ENCODE measurements at places on chromosomes 3 and 15.

DNA sequence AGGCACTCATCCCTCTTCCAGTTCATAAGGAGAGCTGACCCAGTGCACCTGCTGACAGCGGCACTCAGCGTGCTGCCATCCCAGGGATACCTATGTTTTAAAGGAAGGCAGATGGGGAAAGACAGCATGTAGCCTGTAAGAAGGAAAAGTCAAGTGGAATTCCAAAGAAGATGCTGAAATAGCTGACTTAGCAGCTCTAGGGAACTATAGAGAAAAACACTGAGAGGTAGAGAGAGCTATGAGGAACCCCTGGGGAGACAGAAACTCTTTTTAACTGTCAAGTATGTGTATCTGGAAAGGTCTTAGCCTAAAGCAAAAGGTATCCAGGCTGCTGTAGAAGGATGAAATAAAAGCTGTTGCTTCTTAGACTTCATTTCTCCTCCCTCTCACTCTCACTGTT, 113.4 kb upstream of the BCL6 start:
- peaks cover 6% of the 10 kb centered on the region for H3K36me3 ChIP-seq
- no peak overlapping the region for H3K4me3 ChIP-seq
- H3K4me1 ChIP-seq, result no peaks in the 10 kb centered on the region
- DNase-seq, result no peak
- H3K27ac ChIP-seq, result no peak overlapping the region

DNA sequence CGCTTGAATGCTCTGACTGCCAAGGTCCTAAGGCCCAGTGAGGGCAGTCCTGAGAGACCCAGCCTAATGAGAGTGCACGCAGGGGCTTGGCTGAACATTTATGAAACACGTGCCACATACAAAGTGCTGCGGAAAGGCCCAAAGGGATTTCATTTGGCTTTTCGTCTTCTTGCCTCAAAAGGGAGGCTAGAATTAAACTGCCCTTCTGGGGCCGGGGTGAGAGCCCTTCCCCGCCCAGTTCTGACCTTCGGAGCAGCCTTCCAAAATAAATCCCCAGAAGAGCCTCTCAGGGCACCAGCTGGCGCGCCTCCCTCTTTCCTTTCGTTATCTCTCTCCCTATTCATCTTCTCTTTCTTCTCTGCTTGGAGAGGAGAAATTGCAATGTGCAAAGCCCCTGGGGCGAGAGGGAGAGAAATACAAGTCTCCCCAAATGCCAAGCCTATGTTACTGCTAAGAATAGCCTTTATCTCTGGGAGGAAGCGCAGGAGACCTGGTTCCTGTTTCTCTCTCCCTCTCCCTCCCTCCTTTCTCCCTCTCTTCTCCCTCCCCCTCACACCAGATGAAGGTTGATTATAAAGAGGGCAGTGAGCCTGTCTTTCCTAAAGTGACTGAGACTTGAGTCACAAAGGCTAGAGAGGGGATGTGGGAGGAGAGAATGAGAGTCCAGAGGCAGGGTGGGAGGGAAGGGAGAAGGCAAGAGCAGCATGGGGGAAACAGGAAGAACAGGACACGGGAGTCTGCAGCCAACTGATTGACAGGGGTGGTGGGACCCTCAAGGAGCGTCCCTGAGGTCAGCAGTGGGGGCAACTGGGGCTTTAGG, 36.7 kb upstream of the NDUFB4 start:
- peak overlapping the region; percentile 96 for H3K27ac ChIP-seq
- H3K4me1 ChIP-seq, result peaks cover 40% of the 10 kb centered on the region
- no peaks in the 10 kb centered on the region for H3K27me3 ChIP-seq
- no peak for DNase-seq

DNA sequence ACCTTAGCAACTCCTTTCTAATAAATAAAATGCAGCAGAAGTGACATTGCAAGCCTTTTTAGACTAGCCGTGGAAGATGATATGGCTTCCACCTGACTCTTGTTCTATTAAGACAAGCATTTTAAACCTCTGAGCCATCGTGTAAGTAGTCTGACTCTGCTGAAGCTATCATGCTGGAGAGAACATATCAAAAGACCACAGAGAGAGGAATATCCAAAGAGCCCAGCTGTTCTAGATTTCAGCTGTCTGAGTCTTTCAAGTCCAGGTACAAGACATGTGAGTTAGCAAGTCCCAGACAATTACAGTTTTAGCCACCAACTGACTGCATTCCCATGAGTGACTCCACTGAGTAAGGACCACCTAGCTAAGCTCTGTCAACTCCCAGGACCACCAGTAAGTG, 517.0 kb upstream of the NAALADL2 start:
- H3K27ac ChIP-seq, result no peak overlapping the region
- no peaks in the 10 kb centered on the region for H3K36me3 ChIP-seq
- peaks cover 3% of the 10 kb centered on the region for H3K27me3 ChIP-seq
- no peak overlapping the region for H3K4me3 ChIP-seq
- peaks cover 3% of the 10 kb centered on the region for H3K4me1 ChIP-seq

GRCh38 chr3:152365766-152366593, 97.3 kb downstream of the MBNL1 start:
- H3K27me3 ChIP-seq, result no peaks in the 10 kb centered on the region
- peaks cover 32% of the 10 kb centered on the region for H3K36me3 ChIP-seq
- no peak overlapping the region for H3K4me3 ChIP-seq
- no peak overlapping the region for H3K27ac ChIP-seq
- DNase-seq, result no peak
- peaks cover 11% of the 10 kb centered on the region for H3K4me1 ChIP-seq

DNA sequence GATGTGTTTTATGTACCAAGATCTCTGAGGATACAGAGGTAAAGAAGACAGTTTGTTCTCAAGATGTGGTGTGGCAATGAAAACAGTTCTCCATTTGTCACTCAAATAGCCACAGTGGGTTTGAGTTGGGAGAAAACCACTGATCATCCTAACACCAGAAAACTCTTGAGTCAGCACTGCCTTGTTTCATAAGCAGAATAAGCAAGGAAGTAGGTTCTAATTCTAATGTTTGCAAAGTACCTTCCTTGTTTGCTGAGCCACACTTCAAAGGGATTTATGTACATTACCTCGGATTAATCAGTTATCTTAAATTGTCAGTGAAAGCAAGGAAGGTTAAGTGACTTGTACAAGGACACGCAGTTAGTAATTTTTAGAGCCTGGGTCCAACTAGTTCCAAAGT, 107.8 kb upstream of the BOC start:
- DNase-seq, result no peak
- H3K27me3 ChIP-seq, result no peaks in the 10 kb centered on the region
- peaks cover 5% of the 10 kb centered on the region for H3K36me3 ChIP-seq
- no peak overlapping the region for H3K4me3 ChIP-seq
- peaks cover 31% of the 10 kb centered on the region for H3K4me1 ChIP-seq

- peaks cover 30% of the 10 kb centered on the region for H3K4me1 ChIP-seq
- no peak for DNase-seq
- no peak overlapping the region for H3K4me3 ChIP-seq
Observed at GRCh38 chr3:156483002-156483401, 71.9 kb downstream of the SSR3 start.

DNA sequence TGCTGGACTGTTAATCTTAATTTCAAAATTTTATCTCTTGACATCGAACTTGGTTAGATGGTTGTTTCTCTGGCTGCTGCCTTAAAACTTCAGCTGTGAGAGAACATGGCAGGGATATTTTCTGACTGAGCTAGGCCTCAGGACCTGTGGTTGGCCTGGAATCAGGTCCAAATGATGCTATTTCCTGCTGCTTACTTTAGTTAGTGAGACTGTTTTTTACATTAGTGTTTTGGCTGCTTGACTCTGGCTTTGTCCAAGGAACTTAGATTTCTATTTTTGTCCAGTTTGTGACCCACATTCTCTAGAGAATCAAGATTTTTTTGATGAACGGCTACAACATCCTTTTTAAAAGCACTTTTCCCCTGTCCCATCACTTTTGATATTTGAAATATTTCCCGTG, 497.9 kb upstream of the SGO1 start:
- H3K27me3 ChIP-seq, result no peaks in the 10 kb centered on the region
- no peak for DNase-seq
- H3K4me1 ChIP-seq, result no peaks in the 10 kb centered on the region
- peak overlapping the region; percentile 54 for H3K27ac ChIP-seq
- H3K36me3 ChIP-seq, result peaks cover 5% of the 10 kb centered on the region

- DNase-seq, result no peak
- H3K27me3 ChIP-seq, result peaks cover 2% of the 10 kb centered on the region
- H3K4me1 ChIP-seq, result peaks cover 42% of the 10 kb centered on the region
Observed at GRCh38 chr15:74783072-74783807, 1.4 kb downstream of the CSK start.

DNA sequence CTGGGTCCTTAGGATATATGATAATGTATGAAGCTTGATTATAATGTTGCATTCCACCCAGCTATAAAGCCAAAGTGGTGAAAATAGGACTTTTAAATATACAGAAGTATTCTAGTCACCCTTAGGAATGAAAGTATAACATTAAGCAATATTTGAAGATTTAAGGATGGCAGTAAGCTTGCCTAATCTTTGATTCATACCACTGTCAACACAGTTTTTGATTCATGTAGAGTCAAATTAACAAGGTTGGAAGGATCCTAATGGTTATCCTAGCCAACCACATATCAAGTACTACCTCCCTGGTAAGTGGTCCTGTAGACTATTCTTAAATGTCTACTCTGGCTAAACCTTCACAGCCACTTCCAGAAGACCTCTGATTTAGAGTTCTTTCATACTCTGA, 18.6 kb downstream of the ARIH1 start:
- no peak overlapping the region for H3K4me3 ChIP-seq
- H3K27me3 ChIP-seq, result no peaks in the 10 kb centered on the region
- peak overlapping the region; percentile 73 for H3K27ac ChIP-seq
- DNase-seq, result no peak
- peaks cover 28% of the 10 kb centered on the region for H3K4me1 ChIP-seq

DNA sequence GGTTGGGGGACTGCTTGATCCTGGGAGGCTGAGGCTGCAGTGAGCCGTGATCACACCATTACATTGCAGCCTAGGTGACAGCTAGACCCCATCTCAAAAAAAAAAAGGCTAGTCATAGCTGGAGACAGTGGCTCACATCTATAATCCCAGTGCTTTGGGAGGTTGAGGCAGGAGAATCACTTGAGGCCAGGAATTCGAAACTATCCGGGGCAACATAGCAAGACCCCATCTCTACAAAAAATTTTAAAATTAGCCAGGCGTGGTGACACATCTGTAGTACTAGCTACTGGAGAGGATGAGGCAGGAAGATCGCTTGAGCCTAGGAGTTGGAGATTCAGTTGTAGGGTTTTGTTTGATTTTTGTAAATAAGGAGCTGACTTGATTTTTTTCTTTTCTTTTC, 45.6 kb downstream of the KNL1 start:
- no peak for DNase-seq
- no peak overlapping the region for H3K27ac ChIP-seq

- H3K4me3 ChIP-seq, result no peak overlapping the region
- peaks cover 27% of the 10 kb centered on the region for H3K4me1 ChIP-seq
- H3K27ac ChIP-seq, result no peak overlapping the region
- no peak for DNase-seq
- no peaks in the 10 kb centered on the region for H3K36me3 ChIP-seq
Observed at GRCh38 chr3:143849854-143850549, 1.7 kb upstream of the SLC9A9 start.

GRCh38 chr15:76588811-76589747, 252.5 kb downstream of the ISL2 start:
- H3K27me3 ChIP-seq, result no peaks in the 10 kb centered on the region
- H3K36me3 ChIP-seq, result peaks cover 13% of the 10 kb centered on the region
- no peak for DNase-seq
- no peak overlapping the region for H3K27ac ChIP-seq
- H3K4me1 ChIP-seq, result peaks cover 4% of the 10 kb centered on the region

DNA sequence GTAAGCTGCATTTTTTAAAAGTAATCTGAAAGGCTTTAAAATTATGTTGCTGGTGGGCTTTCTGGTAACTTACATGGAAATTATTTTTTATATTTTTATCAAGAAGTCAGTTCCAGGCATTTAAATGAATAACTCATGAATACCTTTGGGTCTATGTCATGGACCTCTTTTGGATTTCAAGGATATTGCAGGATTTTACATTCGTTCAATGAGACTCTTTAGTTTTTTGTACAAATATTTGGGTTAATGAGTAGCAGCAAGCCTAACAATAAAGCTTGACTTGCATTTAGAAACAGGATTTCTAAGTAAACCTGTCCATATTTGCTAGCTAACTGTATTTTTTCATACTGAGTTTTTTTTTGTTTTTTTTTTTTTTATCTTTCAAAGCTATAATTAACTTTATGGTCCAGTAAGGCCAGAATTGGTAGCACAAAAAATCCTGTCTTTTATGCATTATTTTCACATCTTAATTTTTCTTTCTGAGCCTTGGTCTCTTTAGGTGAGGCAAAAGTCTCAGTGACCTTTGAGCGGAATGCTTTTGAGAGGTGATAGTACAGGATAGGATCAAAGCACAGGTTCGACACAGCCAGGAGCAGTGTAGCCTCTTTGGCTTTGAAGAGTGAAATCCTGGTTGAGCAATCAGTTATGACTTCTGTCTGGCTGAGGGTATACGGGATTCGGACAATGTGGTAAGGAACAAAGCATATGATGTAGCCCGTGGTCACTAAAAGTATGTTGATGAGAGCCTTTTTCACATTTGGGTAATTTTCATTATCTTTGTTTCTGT, 4.8 kb downstream of the GPR171 start:
- no peak for DNase-seq
- peaks cover 1% of the 10 kb centered on the region for H3K4me1 ChIP-seq
- H3K27me3 ChIP-seq, result no peaks in the 10 kb centered on the region
- H3K27ac ChIP-seq, result no peak overlapping the region
- no peak overlapping the region for H3K4me3 ChIP-seq

- H3K27me3 ChIP-seq, result no peaks in the 10 kb centered on the region
- H3K27ac ChIP-seq, result no peak overlapping the region
- no peak for DNase-seq
- peaks cover 7% of the 10 kb centered on the region for H3K4me1 ChIP-seq
Observed at GRCh38 chr15:82890338-82890994, 62.1 kb downstream of the HOMER2 start.

GRCh38 chr3:50275996-50276761, 2.7 kb upstream of the LSMEM2 start:
- peaks cover 15% of the 10 kb centered on the region for H3K36me3 ChIP-seq
- DNase-seq, result no peak
- no peak overlapping the region for H3K27ac ChIP-seq
- peaks cover 19% of the 10 kb centered on the region for H3K4me1 ChIP-seq

GRCh38 chr3:102530415-102531181, 95.8 kb downstream of the ZPLD1 start:
- no peak for DNase-seq
- H3K4me1 ChIP-seq, result no peaks in the 10 kb centered on the region
- no peak overlapping the region for H3K27ac ChIP-seq
- H3K27me3 ChIP-seq, result no peaks in the 10 kb centered on the region
- H3K4me3 ChIP-seq, result no peak overlapping the region

- no peak overlapping the region for H3K27ac ChIP-seq
- H3K4me3 ChIP-seq, result no peak overlapping the region
- peaks cover 35% of the 10 kb centered on the region for H3K36me3 ChIP-seq
- no peak for DNase-seq
- H3K27me3 ChIP-seq, result no peaks in the 10 kb centered on the region
- H3K4me1 ChIP-seq, result peaks cover 32% of the 10 kb centered on the region
Observed at GRCh38 chr3:18398448-18398847, 26.7 kb downstream of the SATB1 start.

DNA sequence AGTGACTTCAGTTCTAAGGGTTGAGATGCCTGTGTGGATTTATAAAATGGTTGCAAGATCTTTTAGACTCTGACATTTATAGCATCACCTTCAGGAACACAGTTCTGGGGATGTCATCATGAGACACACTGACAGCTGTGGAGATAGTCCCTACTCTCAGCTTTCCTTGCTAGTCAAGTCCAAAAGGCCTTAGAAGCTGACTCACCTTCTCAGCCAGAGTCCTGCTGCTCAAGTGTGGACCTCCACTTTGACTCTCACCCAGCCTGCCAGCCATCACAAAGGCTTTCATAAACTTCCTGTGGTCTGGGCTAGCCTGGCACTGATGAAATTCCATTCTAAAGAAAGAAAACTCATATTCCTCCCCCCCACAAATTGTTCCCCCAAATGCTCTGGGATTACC, 44.8 kb downstream of the TMEM39A start:
- peaks cover 11% of the 10 kb centered on the region for H3K4me1 ChIP-seq
- peaks cover 7% of the 10 kb centered on the region for H3K36me3 ChIP-seq
- no peak overlapping the region for H3K4me3 ChIP-seq
- no peak for DNase-seq
